Epithelial cell of proximal tubule (primary cell): ENCODE measurements at places on chromosomes 2 and 18.

DNA sequence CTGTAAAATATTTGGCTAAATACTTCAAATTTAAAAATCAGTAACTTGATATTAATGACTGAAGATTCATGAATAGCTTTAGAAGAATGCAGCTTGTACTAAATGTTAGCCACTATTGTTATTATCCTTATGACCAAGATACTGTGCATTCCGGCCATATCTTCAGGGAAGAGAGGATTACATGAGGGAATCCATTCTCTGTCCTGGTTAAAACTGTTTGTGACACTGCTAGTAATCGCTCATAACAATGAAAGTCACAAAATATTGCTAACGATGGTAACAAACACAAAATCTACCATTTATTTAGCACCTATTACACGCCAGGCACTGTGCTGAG is 217.7 kb downstream of the PRKCE start:
- DNase-seq: no peak

DNA sequence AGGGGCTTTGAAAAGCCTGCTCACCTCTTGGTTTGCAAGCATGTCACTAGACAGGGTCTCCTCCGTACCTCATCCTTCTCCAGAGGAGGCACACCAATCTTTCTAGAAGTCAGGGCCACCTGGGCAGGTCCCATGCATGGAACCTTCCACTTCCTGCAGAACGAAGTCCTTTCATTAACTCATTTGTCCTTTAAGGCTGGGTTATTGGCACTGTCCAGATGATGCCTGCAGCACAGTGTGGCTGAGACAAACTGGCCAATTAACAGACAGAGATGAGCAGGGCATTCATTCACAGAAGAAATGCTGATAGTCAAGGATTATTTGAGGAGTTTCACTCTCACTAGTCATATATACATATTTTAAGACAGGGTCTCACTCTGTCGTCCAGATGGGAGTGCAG is 245.3 kb downstream of the TFCP2L1 start:
- DNase-seq: no peak

DNA sequence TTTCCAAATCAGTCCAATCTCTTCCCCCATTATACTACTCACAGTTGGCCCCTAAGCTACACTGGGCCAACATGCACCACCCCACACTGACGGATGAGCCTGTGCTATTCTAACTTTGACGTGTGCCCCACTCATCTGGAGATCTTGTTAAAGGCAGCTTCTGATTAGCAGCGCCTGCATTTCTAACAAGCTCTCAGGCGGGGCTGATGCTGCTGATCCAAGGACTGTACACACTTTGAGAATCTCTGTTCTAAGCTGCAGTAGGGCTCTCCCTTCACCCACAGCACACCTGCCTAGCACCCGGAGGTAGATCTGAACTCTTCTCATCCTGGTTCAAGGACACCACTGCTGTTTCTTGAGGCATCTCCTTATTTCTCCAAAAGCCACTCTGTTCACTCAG is 200.7 kb downstream of the SLC4A3 start:
- no peak for DNase-seq

DNA sequence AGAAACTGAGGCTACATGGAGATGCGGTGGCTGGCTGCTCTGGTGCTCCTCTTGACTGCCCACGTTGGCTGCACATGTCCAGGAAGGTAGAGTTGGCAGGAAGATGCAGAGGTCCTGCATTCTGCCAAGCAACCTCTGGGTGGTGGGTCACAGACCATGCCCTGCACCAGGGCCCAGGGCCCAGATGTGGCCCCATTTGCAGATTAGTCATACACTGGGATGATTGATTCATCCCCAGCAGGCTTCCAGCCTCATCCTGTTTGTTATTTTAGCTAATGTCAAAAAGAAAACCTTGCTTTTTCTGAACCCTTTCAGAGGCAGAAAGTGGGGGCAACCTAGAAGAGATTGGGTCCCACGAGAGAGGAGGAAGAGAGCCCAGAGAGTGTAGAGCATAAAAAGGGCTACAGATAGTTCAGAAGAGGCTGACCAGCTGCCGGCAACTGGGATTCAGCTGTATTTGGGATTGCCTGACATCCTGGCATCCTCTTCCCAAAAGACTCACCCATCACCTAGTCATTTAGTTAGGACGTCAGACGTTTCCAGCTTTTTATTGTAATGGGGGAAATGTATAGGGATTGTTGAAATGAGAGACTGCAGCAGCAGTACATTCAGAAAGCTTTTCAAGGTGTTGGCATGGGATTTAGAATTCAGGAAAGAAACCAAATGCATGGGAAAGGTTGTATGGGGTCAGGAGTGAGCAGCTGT is 101.9 kb downstream of the CTIF start:
- no peak for DNase-seq

GRCh38 chr2:112881217-112881985 is 29.6 kb upstream of the IL37 start:
- DNase-seq: no peak

GRCh38 chr2:227402959-227403358 is 15.2 kb upstream of the SCYGR1 start:
- no peak for DNase-seq

DNA sequence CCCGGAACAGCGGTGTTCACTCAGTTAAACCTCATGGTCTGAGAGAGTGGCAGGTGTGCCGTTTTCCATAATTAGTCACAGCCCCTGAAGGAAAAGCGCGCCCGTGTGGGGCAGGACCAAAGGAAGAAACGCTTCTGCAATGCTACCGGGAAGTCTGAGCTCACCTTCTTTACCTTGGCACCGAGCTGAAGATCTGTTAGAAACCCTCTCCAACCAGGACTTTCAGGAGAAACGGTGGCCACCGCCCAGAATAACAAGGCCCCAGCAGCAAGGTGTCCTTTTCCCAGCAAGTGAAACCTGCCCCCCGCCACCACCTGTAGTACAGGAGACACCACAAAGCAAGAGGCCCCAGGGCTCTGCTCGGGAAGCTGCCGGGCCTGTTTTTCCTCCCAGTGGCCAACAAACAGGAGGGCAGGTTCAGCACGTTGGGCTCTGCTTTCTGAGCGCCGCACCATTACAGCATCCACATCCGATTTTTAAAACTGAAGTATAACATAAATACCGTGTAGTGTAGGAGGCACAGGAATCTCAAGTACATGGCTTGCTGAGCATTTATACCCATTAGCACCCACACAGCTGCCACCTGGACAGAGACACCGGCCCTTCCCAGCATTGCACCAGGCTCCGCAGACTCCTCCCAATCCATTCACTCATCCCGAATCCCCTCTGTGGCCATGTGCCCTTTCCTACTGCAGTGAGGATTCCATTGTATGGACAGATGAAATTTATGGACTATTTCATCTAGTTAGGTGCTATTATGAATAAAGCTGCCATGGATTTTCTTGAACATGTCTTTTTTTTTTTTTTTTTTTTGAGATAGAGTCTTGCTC is 121.8 kb upstream of the RIOK3 start:
- DNase-seq: no peak

DNA sequence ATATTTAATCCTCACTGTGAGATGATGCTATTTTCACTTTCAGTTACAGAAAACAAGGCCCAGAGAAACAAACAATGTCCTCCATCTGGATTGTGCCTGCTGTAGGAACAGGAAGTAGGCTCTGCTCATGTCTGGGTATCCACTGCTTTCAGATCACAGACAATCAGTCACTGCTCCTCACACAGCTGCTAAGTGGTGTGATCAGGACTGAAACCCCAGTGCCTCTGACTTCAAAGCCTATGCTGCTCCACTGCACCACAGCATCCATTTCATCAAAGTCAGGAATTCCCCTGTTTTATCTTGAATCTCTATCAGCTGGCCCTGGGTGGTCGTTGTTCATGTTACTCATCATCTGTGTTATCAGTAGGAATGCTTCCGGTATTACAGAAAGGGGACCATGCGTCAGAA is 303.8 kb upstream of the TRIB2 start:
- no peak for DNase-seq
